ENCODE measurements at places on chromosomes 6 and 20.
A peak's percentile ranks its signal among the peaks of the same experiment; 100 is the strongest.

DNA sequence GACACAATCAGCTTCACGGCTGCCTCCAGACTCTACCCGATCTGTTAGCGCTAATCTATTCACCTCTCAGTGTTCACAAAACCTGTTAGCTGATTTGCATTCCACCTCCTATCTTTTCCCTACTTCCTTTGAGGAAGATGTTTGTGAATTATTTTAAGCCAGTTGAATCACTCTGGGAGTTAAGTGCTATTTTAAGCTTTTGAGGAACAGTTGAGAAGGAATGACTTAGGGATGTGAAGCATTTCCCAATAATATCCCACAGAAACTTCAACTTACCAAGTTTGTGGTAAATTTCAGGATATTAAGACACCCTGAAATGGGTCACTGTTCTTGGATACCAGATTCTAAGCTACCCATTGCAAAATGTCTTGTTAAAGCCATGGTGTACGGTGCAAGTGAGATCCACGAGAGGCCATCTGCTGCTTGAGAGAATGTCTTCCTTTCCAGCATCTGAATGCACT is 145.2 kb upstream of the CITED2 start:
- no peak for DNase-seq

GRCh38 chr6:167533851-167534250 is 209.0 kb downstream of the TTLL2 start:
- no peak for DNase-seq

- DNase-seq = no peak
Observed at GRCh38 chr20:17229256-17229655, 2.4 kb downstream of the PCSK2 start.

- DNase-seq = peak; percentile 28
Observed at GRCh38 chr20:34536798-34537394, 20.7 kb downstream of the DYNLRB1 start.

DNA sequence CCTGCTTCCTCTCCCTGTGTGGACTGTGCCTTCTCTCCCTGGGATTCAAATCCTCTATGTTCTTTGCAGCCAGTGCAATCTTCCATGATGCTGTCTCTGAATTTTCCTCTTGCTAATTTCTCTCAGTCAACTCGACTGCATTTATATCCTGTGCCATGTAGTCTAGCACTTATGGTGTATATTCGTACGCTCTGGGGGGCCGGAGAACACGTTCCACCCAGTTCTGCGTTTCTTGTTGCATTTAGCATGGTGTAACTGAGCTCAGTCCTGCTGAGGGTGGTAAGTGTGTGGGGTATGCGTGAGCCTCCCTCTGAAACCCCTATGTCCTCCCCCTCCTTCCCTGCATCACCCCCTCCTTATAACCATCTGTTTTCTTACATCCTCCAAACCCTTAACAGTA is 42.0 kb downstream of the ADTRP start:
- no peak for DNase-seq

All from stimulated activated CD4-positive, alpha-beta T cell treated with anti-CD3 and anti-CD28 coated beads, Interleukin-1b, Interleukin-23, amount 100 ng/mL, for 1 hour (primary cell).